ENCODE measurements at places on chromosomes 13 and 19. TPM values are rescaled to one million over a fixed set of nuclear protein-coding genes. Genes with fewer than 3 reads are reported as not detected.

DNA sequence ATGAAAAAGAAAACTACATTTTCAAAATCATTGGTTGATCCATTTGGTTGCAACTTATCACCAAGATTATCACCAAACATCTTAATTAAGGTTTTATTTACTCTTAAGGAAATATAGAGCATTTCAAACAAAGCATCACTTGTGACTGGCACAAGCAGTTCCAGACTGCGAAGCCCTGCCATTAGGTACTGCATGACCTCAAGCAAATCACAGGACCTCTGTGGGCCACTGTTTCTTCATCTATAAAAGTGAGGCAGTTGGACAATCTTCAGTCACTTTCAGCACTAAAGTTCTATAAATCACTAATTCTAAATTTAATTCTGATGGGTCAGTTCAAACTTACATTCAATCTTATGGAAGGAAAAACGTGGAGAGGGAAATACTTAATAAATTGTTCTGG lies 2.0 kb downstream of the ELF1 start:
- DNase-seq: no peak

Gene SIGLECL1
- polyA plus RNA-seq: not detected

GRCh38 chr19:5287066-5287465 lies 53.5 kb downstream of the PTPRS start:
- DNase-seq: no peak

GRCh38 chr19:45812297-45812696 lies 2.8 kb downstream of the RSPH6A start:
- no peak for DNase-seq

Gene THSD8
- 2.4 TPM for polyA plus RNA-seq

DNA sequence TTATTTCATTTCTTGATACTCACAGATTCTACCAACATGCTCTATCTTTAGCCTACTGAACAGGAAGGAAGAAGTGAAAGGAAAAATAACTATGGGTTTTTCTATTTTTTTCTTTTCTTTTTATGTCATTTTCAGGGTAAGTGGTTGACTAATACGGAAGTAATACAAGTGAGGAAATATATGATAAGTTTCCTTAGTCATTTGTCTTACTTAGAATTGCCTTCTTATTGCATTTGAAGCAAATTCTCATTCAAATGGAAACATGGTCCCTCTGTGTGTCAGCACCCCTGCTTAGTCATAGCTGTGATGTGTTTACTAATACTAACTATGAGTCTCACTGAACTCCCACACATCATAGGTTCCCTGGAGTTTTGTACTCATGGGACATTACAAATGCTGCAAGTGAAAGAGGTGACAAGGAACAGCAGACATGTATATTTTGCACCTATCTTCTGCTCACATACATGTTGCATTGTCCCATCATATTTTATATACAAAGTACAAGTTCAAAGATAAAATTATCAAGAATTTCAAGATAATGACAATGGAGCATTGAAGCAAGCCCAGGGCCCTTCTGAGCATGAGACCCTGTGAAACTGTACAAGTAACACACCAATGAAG lies 60.1 kb downstream of the DCT start:
- DNase-seq: peak; percentile 15

DNA sequence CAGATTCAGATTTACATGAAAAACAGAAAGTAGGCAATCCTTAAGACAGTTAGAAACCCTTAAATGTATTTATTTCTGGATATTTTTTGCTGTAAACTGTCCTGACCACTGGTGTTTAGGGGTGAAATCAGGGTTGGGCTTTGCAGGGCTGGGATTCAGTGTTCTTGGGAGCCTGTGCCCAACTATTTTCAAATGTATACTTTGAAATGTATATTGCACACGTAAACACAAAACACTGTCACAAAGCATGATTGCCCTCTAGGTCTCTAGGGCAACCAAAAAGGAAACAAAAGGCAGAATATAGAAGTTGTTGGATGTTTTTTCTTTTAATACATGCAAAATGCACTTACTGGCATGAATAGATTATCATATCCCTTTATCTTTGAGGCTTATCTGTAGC lies 1185.4 kb downstream of the DIAPH3 start:
- DNase-seq: no peak

GRCh38 chr19:50902640-50903039 lies 8.6 kb downstream of the KLK4 start:
- DNase-seq: no peak

Gene SIGLEC11
- polyA plus RNA-seq: not detected

Gene BCL2L12
- polyA plus RNA-seq: 8.8 TPM

Gene CDC42EP5
- polyA plus RNA-seq: 12.3 TPM

GRCh38 chr13:100674572-100674871 lies at the start of gene TMTC4:
Gene TMTC4, minus strand, starts transcription at chr13:100674795. Its CDS starts 4,433 bp downstream, at chr13:100670362.
- no peak for DNase-seq

GRCh38 chr13:26941345-26942174 lies 181.0 kb upstream of the GPR12 start:
- DNase-seq: peak; percentile 49

DNA sequence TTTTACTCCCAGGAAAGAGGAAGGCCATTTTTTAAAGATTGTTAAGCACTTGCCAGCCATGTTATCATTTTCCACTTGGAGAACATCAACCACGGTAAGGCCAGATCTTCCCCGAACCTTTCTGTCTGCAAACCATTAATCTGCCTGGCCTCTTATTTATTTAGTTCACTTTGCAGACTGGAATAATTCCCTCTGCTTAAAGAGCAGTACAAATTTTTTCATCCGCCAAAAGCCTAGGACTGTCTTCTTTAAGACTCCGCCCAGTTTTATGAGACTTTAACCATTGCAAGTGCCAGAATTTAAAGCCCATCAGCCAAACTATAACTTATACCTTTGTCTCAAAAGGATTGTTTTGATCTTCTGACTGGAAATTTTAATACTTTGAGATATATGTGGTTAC lies 426.3 kb downstream of the KCTD12 start:
- DNase-seq: no peak

DNA sequence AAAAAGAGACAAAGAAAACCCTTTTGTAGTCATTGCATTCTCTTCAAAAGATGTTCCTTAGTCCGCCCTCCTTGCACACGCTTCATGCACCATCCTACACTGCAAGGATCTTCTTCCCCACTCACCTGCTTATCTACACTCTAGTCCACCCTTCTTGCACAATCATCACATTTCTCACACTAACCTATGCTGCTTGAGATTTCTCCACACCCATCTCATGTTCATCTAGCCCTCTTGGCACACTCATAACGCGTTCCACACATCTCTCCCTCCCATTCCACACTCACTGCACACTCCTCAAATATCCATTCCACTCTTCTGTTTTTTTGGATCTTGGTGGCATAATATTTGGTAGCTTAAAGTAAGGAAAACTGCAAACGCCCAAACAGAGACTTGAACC lies 22.3 kb upstream of the HNRNPUL1 start:
- DNase-seq: no peak

All from AG04450 (cell line).